ENCODE measurements at places on chromosomes 2 and 18. TPM values are rescaled to one million over a fixed set of nuclear protein-coding genes. Genes with fewer than 3 reads are reported as not detected.

DNA sequence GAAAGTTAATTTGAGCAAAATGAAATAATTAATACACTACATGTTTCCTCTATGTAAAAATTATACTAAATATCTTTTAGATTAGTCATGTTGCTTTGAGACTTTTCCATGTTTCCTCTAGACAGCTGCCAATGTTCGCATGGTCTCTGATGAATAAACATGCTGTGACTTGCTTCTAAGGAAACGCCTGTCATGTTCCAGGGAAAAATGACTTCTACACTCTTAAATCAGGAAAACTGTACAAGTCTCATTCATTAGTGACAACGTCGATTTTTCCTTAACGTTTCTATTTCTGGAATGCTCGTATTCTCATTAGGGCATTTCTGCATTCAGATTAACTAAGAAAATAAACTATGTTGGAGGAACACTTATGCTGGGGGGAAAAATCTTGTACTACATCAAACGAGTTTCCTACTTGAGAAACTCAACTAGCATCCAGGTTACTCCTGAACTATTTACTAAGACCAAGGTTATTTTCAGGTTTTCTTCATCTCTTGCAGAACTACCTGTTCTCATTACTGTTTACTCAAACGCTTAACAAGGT, 1.6 kb downstream of the COBLL1 start:
- no peak for DNase-seq

The SPHKAP gene
- total RNA-seq = 0.33 TPM

DNA sequence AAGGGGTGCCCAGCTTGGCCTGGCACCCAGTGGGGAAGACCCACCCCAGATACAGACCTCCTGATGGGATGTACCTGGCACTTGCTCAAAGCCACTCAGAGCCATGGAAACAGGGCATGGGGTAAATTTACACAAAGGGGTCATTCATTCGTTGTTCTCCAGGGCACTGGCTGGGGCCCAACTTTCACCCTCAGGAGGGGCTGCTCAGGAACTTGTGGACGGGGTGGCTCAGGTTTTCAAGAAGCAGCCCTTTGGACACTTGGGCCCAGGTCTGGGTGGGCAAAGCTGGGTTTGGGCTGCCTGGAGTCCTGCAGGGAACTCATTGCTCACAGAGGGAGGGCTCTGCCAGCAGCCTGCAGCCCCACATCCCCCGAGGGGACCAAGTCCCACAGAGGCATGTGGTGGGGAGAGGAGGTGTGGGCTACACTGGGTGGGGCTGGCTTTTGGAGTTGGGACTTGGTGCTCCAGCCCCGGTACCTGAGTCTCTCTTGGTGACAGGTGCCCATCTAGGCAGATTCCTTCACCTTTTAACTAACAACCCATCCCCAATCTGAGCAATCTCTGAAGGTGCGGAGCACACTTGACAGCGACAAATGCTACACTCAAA, 172.3 kb downstream of the CELF4 start:
- no peak for DNase-seq

The ZSCAN30 gene
- 13.9 TPM for total RNA-seq

GRCh38 chr2:237708065-237708398, 80.6 kb downstream of the LRRFIP1 start:
- DNase-seq = no peak

- peak; percentile 98 for DNase-seq
Observed at GRCh38 chr2:205682239-205682970, at the start of gene NRP2. Gene NRP2, plus strand, starts transcription at chr2:205682501. Its CDS starts 790 bp downstream, at chr2:205683291.

DNA sequence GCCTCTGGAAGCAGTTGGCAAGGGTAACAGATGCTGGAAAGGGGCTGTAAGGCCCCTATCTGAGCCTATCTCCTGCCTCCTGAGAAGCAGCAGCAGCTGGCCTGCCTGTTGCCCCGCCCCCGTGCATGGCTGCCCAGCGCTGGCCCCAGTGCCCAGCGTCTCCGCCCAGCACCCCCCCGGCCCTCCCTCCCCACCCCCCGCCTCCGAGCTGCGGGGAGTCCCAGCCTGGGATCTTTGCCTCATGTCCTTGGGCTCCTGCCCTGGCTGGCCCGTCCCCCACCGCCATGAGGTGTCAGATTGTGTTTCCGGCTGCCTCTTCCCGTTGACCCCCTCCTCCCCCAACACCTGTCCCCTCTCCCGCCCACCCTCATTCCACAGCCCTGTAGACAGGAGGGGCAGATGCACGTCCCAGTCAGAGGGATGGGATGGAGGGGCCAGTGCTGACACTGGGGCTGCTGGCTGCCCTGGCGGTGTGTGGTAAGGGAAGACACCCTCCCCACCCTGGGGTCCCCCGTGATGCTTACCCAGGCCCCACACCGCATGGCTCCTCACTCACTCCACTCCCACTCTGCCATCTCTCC, at the start of gene CHRND:
CHRND (plus strand) TSS at position 370 of the 581 bp plus-strand sequence; CDS start at position 426, 56 bp downstream.
- DNase-seq = no peak

- DNase-seq = no peak
Observed at GRCh38 chr2:106982350-106982749, 96.4 kb upstream of the ST6GAL2 start.

DNA sequence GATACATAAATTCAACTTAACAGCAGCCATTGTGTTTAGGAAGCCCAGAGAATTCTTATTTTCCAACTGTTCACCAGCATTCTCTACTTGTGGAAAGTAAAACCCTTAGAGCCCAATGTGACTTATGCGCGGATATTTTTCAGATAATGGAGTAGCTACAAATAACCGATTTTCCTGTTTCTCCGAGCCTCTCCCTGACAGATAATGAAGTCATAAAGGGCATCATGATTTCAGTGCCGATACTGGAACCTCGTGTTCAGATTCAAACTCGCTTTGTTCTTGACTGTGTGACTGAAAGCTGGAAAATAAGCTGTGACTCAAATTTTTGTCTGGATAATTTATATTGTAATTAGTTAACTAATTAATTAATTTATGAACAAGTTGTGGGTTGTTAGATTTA, 228.2 kb downstream of the VAPA start:
- DNase-seq = no peak

The PROC gene
- not detected for total RNA-seq

DNA sequence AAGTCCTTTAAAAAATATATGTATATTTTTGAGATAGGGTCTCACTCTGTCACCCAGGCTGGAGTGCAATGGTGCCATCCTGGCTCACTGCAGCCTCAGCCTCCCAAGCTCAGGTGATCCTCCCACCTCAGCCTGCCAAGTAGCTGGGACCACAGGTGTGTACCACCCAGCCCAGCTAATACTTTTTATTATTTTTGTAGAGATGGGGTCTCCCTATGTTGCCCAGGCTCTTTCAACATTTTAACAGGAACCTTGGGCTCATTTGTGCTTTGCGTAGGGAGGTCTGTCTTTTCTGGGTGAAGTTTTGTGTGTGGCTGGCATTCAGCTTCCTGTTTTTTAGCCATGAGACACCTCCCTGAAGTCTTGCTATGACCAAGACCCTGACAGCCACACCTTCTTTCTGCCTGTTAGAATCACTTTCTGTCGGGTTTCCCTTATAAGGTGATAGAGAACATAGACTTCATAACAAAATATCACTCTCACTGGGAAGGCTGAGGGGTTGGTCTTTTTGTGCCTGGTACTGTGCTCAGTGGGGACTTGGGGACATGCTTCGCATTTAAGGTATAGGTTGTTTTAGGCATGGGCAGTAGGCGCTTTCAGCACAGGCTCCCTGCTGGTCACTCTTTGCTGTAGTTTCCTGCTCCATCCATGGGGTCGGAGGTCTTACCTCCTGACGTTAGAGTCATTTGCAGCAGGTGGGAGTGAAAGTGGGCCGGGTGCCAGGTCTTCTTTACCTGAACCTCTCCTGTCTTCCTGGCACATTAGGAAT, 3.4 kb downstream of the RAB31 start:
- peak; percentile 66 for DNase-seq
